Muscle of back (tissue), 13 donors: ENCODE measurements at places on chromosomes 1 and 21.

DNA sequence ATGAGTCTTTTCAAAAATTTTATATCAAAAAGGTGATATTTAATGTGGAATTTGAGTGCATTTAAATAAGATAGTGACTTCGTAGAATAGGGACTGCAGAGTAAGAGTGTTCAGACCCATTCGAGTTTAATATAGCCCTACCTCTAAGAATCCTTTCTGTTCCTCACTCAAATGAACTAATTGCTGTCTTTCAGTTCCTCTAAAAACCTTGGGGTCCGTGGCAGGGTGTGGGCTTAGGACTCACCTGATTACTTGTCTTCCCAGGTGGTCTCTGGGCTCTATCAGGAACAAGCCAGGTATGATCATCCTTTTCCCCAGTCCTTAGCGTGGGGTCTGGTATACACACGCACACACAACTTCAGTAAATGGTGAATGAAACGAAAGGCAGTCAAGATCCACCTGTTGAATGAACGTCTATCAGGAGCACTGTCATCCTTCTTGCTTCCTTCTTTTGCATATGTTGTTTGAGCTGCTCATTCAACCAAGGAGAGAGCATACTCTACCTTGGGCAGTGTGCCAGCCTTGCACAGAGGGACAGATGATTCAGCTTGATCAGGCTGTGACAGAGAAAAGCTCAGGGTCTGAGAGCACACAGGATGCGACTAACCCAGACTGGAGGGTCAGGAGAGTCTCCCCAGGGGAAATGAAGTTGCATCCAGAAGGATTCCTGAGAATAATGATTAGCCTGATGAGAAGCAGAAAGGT is 1.2 kb upstream of the RNF11 start:
- peak; percentile 46 for DNase-seq

DNA sequence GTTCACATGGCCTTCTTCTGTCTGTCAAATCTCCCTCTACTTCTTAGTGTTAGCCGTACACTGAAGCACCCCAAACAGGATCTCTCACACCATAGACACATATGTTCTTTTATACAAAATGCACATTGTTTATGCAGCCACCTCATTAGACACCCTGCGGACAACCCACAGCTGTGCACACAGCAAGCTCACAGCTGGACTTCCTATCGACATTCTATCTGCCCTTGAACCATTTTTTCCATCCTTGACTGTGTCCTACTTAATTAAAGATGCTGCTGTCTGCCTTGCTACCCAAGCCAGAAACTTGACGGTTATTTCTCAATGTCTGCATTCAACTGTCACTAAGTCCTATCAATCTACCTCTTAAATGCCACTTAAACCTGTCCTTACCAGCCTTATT is 3.2 kb upstream of the ZBTB21 start:
- no peak for DNase-seq

DNA sequence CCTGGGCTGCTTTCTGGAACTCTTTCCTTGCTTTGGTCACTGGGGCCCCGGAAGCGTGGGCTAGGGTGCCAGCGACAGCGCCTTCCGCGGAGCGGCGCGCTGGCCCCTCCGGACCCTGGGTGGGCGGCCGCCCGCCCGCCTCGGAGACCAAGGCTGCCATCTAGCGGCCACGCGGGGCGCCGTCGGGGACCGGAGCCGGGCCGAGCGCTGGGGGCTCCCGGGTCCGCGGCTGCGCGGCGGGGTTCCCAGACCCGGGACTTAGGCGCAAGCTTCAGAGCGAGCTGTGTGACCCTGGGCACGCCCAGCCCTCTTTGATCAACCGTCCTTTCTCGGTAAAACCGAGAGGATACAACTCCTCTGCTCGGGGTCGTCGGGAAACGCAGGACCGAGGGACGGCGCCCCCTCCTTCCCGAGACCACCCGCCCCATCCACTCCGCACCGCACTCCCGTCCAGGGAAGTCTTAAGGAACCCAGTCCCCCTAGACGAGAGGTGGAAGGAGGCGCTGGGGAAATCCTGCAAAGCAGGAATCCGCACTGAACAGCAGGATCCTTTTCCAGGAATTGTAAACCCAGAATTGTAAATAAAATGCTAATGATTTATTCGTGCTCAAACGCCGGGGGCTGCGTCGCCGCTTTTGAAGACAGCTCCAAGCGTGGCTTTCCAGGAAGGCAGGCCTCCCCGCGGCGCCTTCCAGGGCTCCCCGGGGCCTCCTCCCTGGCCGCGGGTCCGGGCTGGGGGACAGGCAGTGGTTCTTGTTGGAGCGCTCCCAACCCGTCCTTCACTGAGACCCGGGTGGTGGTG is 41.2 kb downstream of the RRAGC start:
- DNase-seq: peak; percentile 49

- no peak for DNase-seq
Measured at GRCh38 chr1:153698923-153699714, 20.6 kb downstream of the NPR1 start.

DNA sequence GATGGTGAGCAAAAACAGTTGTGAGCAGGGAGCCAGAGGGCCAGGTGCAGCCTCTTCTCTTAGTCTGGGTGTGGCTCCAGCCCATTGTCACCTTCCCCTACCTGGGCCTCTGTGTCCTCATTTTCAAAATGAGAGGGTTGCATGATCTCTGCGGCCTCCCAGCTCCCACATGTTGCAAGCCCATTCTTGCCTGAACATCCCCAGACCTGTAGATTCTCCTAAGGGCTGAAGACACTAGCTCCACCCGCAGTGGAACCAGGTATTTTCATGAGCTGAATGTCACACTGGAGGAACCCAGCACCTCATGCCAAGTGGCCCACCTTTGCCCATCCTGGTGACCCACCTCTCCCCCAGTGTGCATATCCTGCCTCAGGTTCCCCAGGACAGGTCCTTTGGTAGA is 12.3 kb downstream of the IKBKE start:
- no peak for DNase-seq

DNA sequence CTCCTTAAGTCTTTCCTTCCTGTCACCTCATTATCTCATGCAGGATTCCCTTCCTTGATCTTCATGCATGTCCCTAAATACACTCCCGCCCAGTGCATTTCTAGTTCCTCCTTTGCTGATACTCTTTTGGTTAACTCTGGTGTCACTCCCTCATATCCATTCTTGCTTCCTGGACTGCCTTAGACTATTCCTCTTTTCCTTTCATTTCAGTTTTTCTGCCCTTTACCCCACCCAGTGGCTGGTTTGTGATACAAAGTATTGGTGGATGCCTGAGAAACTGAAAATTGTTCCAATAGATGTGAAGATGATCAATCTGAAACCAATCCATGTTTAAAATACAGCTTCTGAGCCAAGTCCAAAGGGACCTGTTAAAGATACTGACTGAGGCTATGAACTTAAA is 553.8 kb upstream of the CAMK1G start:
- DNase-seq: no peak

GRCh38 chr1:56255516-56256152 is 323.7 kb downstream of the PLPP3 start:
- peak; percentile 92 for DNase-seq
